ENCODE measurements at places on chromosomes 7 and 10. TPM values are rescaled to one million over a fixed set of nuclear protein-coding genes. Genes with fewer than 3 reads are reported as not detected.

DNA sequence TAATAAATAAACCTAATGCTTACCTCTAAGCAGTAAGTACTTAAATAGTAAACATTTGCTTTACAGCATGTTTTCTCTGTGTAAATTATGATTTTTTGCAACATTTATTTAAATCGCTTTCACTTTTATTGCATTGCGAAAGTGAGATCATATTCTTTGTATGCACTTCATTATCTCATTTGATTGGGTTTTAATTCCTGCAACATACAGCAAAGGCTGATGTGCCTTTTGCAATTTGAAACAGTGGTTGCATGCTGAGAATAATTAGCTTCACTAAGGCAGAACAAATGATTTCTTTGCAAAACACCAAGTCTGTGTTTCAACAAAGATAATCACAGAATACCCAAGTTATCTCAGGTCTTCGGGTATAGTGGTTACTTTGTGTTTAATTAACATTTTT is 16.3 kb upstream of the THSD7A start:
- no peak for DNase-seq

- no peak for DNase-seq
Observed at GRCh38 chr10:105540381-105540780, 899.3 kb downstream of the SORCS3 start.

DNA sequence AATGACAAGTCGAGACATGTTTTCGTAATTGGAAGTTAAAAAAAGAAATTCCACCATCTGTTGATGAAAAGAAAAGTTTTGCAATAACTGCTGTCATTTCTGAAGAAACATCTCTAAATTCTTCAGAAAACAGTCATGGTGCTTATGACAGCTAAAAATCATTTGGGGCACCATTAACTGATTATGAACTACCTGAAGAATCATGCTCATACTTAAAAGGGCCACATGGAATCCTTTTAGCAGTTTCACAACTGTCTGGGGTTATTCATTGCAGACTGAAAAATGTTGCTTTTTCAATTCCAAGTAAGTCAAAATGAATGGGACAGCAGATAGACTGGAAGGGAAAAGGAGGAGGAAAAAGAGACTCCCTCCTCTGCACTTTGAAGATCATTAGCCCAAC is 134.2 kb downstream of the CHN2 start:
- no peak for DNase-seq

- no peak for DNase-seq
Observed at GRCh38 chr7:134317434-134317833, 704 bp upstream of the SLC35B4 start.

DNA sequence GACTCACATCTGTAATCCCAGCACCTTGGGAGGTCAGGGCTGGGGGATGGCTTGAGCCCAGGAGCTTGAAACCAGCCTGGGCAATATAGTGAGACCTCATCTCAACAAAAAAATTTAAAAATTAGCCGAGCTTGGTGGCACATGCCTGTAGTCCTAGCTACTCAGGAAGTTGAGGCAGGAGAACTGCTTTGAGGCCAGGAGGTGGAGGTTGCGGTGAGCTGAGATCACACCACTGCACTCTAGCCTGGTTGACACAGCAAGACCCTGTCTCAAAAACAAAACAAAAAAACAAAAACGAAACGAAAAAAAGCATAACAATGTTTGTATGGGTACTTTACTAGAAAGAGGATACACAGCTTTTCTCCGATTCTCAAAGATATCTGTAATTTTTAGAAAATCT is 31.8 kb downstream of the WNT16 start:
- DNase-seq, result no peak

The CTBP2 gene
- total RNA-seq, result 35.9 TPM
